HEK293T (cell line): ENCODE measurements at places on chromosomes 5 and 9.

DNA sequence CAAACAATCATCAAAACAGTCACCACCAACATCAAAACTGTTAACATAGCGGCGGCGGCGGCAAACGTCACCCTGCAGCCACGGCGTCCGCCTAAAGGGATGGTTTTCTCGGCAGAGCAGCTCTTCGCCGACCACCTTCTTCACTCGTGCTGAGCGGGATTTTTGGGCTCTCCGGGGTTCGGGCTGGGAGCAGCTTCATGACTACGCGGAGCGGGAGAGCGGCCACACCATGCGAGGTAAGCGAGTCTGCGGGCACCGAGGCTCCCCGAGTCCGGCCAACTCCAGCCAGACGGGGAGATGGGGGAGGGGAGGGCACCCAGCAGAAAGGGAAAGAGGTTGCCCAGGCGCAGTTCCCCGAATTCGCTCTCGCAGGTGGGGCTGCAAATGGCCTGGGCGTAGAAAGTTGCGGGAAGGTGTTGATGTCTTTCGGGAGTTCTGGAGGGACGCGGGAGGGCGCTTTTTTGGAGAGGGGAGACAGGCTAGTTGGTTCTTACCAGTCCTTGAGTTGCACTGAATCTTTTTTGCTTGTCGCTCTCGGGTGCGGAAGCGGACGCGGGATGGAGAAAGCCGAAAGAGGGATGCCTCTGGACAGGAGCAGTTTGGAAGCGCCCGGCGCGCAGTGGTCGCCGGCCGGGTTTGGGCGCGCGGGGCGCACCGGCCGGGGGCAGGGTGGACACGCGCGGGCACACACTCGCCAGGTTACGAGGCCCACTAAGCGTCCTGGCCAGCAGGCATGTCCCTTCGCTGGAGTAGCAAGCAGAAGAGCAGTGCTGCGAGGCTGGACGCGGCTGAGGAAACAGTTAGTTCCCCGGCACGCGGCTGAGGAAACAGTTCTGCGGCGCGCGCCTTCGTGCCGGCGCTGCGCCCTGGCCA is 849 bp downstream of the RORB start:
- peak; percentile 29 for DNase-seq

DNA sequence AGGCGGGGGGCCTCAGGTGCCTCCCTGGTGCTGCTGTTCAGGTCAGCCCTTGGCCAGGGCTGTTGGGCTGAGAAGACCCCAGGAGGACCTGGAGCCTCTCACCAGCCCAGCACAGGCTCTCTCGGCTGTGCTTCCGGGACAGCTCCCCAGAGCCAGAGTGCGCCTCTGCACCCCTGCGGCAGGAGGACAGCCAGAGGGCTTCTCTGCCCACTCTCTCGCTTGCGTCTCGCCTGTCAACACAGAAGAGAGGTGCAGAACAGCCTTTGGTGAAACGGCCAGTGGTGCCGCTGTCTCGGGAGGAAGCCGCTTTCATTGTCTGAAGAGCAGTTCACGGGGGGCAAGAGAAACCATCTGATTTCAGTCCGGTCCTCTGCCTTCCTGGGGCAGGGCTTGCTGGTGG is 3.8 kb upstream of the NACC2 start:
- DNase-seq, result no peak

DNA sequence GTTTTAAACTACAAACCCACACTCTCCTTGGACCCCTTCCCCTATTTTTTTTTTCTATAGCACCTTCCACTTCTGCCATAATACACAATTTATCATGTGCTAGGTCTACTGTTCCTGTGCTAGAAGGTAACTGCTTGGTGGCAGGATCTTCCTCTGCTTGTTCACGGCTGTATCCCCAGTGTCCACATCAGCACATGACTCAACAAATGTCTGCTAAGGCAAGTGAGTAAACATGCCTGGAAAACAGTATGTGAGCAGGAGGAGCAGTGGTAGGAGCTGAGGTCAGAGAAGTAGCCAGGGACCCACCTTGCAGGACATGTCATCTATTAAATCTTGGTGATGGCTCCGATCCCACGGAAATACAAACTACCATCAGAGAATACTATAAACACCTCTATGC is 79.4 kb downstream of the AUH start:
- no peak for DNase-seq

DNA sequence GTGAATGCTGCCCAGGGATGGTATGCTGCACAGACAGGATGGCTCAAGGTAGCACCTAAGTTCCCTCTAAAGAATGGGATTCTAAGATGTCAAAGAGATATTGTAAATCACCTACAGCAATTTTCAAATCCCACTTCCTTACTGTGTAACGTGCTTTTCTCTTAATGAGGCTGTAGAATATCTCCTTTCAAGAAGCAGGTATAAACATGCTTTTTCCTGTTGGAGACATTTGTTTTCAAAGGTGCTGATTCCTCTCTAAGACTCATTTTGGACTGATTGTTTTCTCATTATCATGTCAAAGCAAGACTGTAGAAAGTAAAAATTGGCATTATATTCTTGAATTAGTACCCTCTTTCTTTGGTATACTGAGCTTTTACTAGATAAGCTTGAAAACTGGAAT is 412.6 kb upstream of the PAPPA start:
- no peak for DNase-seq

DNA sequence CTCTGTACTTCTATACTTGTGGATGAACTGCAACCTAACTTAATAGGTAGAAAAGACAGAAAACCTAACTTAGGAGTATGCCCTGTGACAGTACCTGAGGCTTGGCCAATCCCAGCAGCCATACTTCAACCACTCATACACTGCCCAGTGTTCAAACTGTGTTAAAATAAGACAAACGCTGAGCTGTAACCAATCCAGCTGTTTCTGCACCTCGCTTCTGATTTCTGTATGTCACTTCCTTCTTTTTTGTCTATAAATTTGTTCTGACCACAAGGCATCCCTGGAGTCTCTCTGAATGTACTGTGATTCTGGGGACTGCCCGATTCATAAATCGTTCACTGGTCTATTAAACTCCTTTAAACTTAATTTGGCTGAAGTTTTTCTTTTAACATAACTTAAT is 41.4 kb downstream of the AUH start:
- no peak for DNase-seq

DNA sequence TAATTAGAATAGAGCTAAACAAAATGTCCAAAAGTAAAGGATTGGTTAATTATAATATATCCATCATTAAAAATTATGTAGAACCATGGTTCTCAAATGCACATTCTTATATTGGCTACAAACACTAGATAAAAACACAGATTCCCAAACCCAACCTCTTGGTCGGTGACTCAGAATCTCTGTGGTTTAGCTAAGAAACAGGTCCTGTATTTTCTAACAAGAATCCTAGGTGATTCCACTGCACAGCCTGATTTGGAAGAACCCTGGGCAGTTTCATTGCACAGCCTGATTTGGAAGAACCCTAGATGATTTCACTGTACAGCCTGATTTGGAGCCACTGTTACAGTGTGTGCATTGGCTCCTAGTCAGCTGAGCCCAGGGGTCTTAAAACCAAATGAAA is 67.9 kb downstream of the KIAA1958 start:
- no peak for DNase-seq

DNA sequence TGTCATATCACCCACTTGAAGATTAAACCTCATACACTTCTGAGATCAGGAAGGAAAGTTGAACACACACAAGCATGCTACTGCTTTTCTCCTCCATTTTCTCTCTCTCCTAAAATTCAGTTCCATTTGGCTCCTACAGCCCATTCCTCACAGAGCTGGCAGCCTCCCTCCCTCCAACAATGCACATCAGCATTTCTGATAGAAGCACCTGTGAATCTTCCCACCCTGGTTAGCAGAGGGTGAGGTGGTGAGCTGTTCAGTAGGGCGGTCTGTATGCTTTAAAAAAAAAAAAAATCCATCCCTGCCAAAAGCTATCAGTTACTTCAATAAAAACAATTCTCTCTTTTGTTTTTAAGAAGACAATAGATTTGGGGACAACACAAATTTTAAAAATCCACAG is 463.2 kb upstream of the KIF2A start:
- DNase-seq, result no peak

GRCh38 chr9:123127512-123128075 is 94.1 kb downstream of the GPR21 start:
- DNase-seq, result no peak

GRCh38 chr5:14959399-14960119 is 88.0 kb upstream of the ANKH start:
- DNase-seq, result no peak

GRCh38 chr9:84586662-84587061 is 82.9 kb upstream of the NTRK2 start:
- no peak for DNase-seq

- DNase-seq, result no peak
Measured at GRCh38 chr9:36560771-36561170, 11.9 kb upstream of the MELK start.

DNA sequence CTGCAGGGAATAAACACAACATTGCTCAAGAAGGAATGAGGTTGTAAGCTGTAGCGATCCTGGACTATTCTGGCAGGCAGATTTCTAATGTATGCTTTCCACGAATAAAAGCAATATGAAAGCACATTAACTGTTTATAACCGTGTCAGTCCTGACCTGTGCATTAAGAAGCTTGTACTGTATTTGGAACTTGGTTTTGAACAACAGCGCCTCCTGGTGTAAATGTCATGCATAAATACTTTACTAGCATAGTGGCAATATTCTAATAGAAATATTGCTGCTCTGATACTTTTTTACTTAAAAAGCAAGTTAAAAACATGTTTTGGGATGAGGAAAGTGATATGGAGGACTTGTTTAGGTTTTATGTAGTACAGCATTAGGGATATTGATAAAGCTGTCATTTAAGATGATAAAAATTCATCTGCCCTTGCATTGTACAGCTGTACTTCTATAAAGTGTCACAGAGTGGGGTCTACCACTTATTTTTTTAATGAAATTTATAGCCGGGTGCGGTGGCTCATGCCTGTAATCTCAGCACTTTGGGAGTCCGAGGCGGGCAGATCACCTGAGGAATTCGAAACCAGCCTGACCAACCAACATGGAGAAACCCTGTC is 70.7 kb upstream of the GNE start:
- DNase-seq, result peak; percentile 62

DNA sequence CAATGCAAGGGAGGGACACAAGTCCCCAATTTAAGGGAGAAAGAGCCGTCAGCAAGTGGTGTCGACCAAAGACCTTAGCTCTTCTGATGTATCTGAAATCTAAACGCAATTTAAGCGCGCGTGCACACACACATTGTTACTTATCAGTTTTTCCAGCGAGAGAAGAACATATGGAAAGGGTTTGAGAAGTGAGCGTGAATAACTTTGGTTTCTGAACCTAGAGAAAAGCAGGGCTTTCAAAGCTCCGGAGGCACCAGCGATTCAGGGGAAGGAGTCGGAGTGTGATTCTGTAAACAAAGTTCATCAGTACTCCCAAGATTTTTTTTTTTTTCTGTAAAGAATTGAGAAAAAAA is 191.8 kb downstream of the MEF2C start:
- no peak for DNase-seq

GRCh38 chr5:138536665-138537315 is 6.2 kb downstream of the ETF1 start:
- DNase-seq, result peak; percentile 38

DNA sequence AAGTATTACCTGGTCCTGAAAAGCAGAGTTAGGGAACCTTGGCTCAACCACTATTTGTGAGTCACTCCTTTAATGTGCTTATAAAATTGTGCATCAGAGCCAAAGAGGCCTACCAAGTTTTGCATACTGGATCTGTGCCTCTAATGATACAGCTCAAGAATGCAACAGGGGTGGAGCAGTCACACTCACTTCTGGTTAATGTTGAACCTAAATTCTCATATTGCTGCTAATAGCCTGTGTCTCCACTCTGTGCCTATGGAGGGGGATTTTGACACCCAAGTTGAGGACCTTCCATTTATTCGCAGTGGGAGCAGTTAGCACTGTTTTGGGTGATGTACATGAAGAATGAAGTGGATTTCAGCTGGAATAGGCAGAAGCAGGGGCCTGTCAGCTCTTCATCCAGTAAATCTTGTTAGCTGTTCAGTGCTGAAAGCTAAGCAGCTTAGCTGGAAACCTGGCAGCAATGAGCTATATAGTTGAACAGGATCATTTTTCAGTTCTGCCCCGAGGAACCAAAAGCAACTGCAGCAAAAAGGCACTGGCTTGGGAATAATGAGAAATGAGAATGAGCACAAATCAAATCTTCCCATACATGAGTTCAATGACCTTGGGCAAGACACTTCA is 9.7 kb downstream of the SH3TC2 start:
- no peak for DNase-seq

GRCh38 chr9:91411096-91411771 is 12.4 kb downstream of the NFIL3 start:
- no peak for DNase-seq

- no peak for DNase-seq
Measured at GRCh38 chr5:169571355-169571754, 12.2 kb upstream of the SPDL1 start.

GRCh38 chr5:154567155-154567554 is 89.1 kb upstream of the HAND1 start:
- DNase-seq, result no peak

DNA sequence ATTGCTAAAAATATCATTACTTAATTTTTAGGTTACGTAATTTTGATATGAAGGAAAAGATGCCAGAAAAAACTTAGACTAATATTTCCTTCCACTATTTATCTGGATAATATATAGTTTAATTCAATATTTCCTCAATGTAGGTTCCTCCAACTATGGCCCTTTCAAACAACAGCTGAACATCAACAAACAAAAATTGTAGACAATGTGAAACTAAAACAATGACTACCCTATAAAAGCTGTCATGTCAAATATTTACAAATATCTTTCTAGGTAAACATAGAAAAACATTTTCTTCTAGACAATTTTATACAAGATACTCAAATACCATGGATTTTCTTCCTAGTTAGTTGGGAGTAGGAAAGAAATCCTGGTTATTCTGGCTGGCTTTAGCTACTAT is 16.9 kb downstream of the ELOVL7 start:
- no peak for DNase-seq

DNA sequence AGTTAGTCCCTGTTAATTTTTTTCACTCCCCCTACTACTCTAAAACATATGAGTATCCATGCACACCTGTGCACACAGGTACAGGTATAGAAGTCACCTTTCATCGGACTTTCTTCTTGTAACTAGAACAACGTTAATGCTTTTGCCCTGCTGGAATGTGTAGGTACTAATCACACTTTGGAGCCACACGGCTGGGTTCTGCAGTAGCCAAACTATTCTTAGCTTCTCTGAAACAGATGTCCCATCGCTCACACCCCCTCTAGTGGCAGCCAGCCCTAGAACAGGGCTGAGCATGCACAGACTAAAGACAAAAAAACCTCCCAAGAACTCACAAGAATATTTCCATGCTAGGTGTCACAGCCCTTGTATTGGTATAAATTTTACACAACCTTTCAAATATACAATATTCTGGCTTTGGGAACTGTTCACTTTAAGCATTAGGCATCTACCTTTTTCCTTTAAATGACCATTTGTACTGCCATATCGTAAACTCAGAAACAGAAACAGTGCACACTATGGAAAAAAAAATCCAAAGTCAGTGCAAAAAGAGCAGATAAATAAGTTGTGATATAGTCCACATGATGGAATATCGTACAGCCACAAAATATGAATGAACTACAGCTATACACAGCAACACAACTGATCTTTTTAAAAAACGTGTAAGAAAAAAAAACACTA is 64.0 kb downstream of the RETREG1 start:
- DNase-seq, result peak; percentile 69

- DNase-seq, result no peak
Measured at GRCh38 chr5:169944922-169945680, 35.2 kb downstream of the INSYN2B start.
